ENCODE measurements at places on chromosomes 6 and 20.

DNA sequence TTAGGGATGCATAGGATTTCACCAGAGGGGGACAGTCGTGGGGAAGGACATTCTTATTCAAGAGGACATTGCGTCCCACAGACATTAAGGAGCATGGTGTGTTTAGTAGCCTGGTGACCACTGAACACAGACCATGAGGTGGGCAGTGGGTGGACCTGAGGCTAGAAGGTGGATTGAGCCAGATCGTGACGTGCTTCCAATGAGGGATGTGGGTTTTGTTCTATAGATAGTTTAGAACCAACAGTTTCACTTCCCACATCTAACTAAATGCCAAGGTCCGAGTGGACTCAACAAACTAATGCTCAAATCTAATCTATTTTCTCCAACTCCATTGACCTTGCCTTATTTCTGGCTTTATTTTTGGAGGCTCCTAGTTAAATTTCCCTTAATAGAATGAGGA is 58.5 kb downstream of the OGFRL1 start:
- no peak for DNase-seq

DNA sequence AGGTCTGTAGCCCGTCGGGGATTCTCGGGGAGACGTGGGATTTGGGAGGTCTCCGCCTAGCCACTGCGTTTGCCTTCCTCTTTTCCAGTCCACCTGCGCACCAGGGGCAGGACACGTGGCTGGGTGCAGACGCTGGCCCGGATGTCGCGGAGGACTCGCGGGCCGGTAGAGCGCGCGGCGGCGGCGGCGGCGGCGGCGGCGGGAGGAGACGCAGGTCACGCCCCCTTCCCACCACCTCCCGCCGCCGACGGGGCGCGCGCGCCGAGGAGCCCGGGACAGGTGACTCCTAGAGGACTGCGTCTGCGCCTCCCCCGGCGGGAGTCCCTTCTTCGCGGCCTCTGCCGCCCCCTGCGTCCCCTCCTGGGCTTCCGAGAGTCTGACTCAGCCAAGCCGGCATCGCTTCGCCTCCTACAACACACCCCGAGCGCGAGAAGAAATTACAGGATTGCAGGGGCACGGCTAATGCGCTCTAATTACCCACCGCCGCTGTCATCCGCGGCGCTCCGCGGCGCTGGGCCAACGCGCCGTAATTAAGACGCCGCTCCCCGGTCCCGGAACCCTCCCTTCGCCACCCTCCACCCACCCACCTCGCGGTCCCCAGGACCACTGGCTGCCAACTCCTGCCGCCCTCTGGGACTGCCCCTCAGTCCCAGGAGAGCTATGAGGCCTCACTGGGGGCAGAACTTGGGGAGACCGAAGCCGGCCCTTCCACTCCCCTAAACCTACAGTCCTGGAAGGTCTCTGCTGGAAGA is 124.5 kb downstream of the MRPL14 start:
- DNase-seq: peak; percentile 37

- DNase-seq: no peak
Observed at GRCh38 chr20:5080384-5080877, 39.3 kb downstream of the PCNA start.

DNA sequence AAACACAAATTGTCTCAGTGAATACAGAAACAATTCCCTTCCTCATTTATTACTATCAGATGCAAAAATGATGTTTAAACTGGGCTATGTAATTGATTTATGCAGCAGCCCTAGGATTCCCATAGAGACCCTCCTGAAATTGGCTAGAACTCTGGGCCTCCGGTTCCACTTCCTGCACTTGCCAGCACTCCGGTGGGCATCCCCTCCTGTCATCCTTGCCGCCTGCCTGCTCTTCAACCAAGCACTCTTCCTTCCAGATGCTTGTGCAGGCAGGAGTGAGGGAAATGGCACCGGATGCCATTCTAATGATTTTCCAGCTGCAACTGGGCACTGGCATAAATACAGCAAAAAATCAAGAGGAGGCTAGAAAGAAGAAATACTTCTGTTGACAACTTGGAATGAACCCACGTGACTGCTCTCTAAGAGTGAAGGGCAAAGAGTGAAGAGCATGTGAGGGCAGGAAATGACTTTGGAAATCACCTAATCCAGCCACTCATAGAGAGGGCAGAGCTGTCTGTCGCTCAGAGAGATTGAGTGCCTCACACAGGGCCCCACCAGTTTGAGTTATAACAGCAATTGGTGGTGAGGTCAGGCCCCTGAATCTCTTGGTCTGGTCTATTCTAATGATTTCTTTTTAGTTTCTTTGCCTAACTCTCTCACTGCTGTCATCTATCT is 3.7 kb upstream of the NEDD9 start:
- peak; percentile 20 for DNase-seq

DNA sequence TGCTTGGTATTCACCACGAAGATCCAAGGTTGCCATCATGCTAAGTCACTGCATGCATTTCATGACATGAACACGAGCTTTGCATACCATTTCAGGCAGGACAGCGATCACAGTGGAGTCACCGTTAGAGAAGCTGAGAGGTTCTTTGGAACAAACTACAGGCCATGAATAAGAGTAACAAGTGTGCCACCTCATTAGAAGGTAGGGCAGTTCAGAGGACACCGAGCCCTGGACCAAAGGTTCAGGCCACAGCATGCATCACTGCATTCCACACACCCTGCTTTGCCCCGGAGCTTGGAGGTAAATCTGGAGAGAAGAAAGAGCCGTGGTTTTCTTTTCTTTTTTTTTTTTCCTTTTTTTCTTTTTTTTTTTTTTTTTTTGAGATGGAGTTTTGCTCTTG is 66.9 kb upstream of the CDH4 start:
- no peak for DNase-seq

GRCh38 chr20:6240059-6240458 is 117.2 kb upstream of the FERMT1 start:
- DNase-seq: no peak

GRCh38 chr20:17077030-17077429 is 149.8 kb upstream of the PCSK2 start:
- DNase-seq: no peak

DNA sequence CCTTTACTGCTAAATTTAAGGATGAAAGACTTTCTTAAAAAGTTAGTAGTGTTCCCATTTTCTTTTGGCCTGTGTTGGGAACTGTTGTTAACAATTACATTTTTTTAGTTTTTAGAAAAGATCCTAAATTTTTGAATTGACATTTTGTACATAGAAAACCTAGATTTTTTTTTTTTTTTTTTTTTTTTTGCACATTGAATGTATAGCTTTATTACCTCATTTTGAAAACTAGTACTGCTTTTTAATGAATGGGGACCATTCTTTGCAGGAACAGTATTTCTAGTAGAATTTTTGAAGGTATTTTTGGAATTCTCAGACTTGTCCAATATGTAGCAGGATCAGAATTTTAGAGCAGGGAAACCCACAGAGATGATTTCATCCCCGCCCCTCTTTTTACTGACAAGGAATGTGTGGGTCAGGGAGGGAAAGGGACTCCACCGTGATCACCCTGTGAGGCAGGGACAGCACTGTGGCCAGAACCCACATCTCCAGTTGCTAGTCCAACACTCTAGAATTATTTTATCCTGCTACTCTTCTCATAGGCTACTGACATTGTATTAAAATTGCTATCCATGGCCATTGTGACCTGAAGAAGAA is 154.4 kb upstream of the SUPT3H start:
- DNase-seq: no peak

- no peak for DNase-seq
Observed at GRCh38 chr6:138339024-138339423, 38.7 kb upstream of the SMIM28 start.

- DNase-seq: no peak
Observed at GRCh38 chr6:72826744-72827438, 205.0 kb downstream of the KCNQ5 start.

DNA sequence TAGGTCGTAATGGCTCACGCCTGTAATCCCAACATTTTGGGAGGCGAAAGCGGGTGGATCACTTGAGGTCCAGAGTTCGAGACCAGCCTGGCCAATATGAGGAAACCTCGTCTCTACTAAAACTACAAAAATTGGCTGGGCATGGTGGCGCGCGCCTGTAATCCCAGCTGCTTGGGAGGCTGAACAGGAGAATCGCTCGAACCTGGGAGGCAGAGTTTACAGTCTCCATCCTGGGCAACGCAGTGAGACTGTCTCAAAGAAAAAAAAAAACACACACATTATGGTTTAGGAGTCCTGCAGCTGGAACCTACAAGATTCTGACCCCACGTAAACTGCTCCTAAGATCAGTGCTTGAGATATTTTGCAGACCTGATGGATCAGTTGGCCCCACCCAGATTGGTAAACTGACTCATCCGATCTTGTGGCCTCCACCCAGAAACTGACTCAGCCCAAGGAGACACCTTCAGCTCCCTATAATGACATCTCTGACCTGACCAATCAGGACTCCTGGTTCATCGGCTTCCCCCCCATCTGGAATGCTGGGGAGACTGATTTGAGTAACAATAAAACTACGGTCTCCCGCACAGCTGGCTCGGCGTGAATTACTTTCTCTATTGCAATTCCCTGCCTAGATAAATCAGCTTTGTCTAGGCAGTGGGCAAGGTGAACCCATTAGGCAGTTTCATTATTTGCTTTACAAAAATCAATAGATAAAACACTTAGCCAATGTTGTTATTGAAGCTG is 96.2 kb upstream of the BTN3A2 start:
- DNase-seq: no peak

DNA sequence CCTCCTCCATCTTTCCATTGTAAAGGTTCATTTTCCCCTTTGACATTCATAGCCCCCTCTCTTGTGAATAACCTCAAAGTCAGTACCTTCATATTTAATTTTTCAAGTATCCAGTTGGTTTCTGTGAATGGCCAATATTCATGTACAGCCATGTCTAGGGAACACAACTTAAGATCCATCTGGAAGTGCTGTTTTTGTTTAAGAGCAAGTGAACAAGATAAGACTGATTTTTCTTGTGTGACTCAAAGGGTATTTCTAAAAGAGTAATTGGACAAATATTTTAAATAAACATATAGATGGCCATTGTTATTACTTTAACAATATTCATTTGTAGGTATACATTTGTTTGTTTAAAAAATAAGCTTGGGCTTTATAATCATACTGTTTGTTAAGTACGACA is 92.9 kb downstream of the RTN4IP1 start:
- DNase-seq: no peak

DNA sequence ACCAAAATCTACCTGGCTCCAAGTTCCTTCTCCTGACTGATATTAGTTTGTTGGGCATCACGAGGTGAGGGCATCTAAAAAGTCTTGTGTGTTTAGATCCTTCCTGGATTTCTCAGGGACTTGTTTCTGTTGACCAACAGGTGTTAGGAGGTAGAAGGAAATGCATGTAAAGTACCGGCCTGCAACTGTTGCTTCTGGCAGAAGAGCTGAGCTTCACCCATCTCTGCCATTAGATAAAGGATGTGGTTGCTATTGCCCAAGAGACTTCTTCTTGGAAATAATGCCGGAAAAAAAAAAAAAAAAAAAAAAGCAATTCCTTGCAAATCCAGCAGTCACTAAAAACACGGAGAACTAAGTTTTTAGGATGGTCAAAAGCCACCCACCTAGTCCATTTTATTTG is 303.1 kb downstream of the CDH26 start:
- DNase-seq: no peak

DNA sequence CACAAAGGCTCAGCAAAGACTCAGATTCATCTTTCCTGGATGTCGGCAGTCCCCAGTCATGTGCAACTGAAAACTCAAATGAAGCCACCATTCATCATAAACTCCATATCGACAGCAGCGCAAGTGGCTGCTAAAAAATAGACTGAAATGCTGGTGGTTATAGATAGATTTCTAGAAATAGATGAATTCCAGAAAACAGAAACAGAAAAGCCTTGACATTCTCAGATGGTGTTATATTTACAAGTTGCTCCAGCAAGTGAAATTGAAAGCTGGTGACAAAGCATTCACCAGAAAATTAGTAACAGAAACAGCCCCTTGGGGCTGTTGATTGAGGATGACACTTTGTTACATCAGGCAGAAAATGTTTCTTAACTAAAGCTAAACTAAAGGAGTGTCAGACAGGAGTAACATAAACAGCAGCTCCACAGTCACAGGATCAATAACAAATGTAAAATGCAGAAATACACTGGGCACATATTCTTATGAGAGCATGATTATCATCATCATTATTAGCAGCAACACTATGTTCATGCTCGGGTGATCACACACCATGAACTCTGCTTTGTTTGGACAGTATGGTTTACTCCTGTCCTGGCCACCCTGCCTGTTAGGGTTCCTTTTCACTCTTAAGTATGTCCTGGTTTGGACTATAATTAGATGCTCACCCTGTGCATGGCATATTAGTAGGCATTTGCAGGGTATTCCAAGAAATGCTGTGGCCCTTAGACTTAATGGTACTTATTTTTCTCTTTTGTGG is 36.4 kb upstream of the SLC35F1 start:
- no peak for DNase-seq

DNA sequence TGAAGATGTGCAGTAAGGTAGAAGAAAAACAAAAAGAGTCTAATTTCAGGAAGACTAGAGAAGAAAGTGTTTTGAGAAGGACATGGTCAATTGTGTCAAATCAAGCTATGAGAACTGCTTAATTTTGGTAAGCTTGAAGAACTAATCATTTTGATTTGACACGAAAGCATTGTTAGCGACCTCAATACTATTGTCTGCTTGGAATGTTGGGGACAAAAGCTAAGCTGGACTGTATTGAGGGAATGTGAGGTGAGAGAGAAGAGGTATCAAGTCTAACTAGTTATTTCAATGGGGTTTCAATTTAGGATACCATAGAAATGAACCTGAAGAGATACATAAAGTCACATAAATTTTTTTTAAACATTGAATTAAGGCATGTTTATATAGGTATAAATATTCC is 309.8 kb downstream of the GRIK2 start:
- DNase-seq: no peak

DNA sequence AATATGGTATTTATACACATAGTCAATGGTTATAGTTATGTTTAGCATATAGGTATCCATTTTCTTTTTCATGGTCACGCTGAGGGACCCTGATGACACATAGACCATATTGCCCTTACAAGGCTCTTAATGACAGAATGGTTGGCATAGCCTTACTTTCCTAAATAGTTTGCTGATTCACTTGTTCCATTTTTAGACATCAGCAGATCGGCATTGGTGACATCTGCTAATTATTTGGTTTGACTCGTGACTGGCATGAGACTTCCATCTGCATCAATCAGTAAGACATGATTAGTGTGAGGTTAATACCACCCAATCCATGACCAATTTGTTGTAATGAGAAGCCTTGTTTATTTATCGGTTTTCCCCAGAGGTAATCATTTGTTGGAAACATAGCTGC is 309.7 kb downstream of the ALDH8A1 start:
- DNase-seq: no peak

DNA sequence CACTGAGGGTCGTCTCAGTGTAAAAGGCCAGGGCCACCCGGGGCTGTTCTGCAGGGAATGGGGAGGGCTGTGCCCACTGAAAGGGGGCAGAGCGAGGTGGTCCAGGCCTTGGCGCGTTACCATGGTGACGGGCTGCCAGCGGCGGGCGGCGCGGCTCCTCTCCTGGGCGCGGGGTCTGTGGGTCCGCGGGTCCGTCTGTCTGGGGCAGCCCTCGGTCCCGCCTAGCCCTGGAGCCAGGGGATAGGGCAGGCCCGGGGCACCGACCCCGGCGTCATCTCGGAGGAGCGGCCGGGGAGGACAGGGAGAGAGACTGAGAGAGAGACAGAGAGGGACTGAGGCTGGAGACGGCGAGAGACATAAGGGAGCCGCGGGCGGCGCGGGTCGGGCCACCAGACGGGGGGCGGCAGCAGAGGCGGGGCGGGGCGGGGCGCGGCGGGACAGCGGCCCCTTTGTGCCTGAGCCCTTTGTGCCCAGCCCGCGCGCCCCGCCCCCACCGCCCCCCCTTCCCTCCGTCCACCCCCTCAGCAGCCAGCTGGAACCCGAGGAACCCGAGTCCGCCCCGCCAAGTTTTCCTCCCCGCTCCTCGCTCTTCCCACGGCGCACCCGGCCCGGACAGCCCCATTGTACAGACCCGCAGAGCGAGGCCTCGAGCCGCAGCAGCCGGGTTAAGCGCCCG is at the start of gene KIAA1755:
Gene KIAA1755, minus strand, starts transcription at position 358 of the 676 bp plus-strand sequence. Its CDS starts 235 bp downstream, at position 123.
- no peak for DNase-seq

All from stimulated activated CD4-positive, alpha-beta T cell treated with anti-CD3 and anti-CD28 coated beads, TNF-alpha, amount 100 ng/mL, for 24 hours (primary cell).